RPMI7951 (cell line): ENCODE measurements at places on chromosomes 6 and 20.

DNA sequence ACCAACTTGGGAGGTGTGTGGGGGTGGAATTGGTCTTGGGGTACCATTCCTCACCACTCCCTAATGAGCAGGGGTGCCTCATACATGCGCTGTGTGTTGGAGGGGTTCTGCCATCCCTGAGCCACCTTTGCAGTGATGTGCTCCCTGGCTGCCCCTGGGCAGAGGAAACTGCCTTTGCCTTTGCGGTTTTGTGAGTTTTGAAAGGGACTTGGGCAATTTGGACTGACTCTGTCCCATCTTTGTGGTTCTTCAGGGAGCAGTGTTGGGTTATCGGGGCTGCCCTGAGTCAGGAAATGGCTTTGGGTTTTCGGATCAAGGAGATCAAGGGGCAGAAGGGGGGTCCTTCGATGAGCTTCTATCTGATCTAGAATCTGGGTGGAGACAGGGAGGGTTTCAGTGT, 3.9 kb upstream of the PHACTR3 start:
- DNase-seq = no peak

GRCh38 chr6:83006270-83006905, 59.3 kb downstream of the UBE3D start:
- DNase-seq = no peak

GRCh38 chr6:144305985-144306384, 20.9 kb downstream of the UTRN start:
- peak; percentile 77 for DNase-seq

GRCh38 chr20:32184961-32185603, 22.5 kb downstream of the PLAGL2 start:
- no peak for DNase-seq

GRCh38 chr6:147075381-147075780, 128.8 kb upstream of the STXBP5 start:
- DNase-seq = no peak

- no peak for DNase-seq
Measured at GRCh38 chr6:65531533-65531932, 175.5 kb downstream of the EYS start.
